ENCODE measurements at places on chromosomes 6 and 20.

DNA sequence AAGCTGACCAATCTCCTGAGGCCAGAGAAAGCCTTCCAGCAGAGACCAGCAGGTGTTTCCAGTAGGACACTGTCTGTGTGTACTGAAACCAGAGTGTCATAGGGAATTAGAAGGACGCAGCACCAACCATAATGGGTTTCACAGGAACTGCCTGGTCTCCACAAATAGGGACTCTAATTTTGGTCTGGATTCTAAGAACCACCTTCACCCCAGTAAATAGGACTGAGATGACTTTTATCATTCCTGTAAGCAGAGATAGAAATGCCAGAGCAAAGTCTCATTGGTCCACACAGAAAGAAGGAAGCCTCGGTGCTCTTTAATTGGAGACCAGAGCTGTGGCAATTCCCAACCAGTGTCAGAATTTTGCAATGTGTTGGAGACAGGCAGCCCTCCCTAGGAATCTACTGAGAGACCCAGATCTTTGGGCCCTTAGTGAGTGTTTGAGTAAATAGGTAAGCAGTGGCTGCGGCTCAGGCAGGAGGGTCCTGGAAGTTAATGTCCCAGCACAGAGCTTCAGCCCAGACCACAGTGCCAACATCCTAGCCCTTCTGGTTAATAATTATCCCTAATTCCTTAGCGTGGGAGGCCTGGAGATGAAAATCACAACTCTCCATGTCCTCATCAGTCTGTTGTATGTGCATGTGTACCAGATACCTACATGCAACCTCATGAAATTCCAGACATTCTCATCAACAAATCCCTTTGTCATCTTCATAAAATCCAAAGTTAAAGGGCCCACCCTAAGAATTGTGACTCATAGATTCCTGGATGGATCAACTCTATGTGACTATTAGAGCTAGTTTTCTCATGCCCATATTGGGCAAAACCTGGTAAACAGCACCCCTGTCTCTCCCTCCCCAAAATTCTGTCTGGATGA is 81.2 kb downstream of the UNC5CL start:
- peak; percentile 8 for DNase-seq

GRCh38 chr6:154139892-154140291 is 100.9 kb downstream of the OPRM1 start:
- DNase-seq: no peak

- DNase-seq: no peak
Measured at GRCh38 chr6:100203400-100203799, 209.4 kb upstream of the MCHR2 start.

DNA sequence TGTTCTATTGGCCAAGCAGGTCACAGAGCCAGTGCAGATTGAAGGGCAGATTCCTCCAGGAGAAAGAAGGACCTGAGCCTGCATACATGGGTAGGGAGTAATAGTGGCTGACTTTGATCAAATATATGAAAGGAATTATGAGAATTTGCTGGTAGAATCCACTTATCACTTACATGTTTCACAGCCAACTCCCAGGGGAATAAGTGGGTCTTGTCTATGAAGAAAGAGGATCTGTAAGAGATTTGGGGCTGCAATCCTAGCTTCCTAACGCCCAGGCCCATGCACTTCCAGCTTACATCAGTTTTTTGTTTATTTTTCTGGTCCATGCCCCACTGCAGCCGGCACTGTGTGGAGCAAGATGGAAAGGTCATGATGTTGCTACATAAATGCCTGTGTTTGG is 107.9 kb upstream of the SYNDIG1 start:
- DNase-seq: no peak

DNA sequence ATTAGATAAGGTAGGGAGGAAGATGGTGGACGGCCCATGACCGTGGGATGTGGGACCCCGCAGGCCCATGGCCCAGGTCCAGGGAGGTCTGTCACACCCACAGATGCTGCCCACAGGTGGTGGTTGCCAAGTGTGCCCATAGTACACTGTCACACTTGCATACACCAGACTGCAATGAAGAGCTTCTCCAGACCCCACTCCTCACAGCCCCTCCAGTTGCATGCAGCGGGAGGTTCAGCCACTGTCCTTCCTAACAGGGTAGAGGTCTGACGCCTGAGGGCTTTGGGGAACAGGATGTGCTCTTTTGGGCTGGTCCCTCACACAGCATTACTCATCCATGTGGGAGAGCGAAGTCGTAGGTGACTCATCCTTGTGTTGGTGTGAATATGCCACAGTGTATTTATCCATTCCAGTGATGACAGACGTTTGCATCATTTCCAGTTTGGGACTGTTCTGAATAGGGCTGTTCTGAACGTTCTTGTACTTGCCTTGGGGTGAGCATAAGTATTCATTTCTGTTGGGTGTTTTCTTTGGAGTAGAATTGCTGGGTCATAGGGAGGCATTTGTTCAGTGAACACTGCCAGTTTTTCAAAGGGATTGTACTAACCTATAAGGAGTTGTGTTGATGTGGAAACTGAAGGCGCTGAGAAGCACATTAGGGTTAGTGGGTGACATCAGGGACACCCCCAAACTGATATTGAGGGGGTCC is 10.1 kb upstream of the PYGB start:
- peak; percentile 92 for DNase-seq

- DNase-seq: peak; percentile 31
Measured at GRCh38 chr20:17610566-17611289, 40.9 kb downstream of the DSTN start.

- DNase-seq: no peak
Measured at GRCh38 chr20:51206032-51206662, 183.2 kb upstream of the KCNG1 start.

DNA sequence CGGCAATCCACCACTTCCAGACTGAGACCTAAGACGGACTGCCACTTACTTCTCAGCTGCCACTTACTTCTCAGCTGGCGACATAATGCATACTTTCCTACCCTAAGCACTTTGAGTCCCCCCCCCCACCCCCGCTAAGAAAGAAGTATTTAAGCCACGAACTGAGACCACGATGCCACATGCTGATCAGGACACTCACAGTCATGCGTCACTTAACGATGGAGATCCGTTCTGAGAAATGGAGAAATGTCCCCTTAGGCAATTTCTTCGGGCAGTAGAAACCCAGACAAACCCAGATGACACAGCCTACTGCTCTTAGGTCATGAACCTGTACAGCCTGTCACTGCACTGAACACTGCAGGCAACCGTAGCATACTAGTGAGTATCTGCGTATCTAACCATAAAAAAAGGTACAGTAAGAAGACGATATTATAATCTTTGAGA is 690 bp downstream of the IFNGR1 start:
- DNase-seq: peak; percentile 59

- no peak for DNase-seq
Measured at GRCh38 chr20:58512808-58513552, 2.2 kb downstream of the APCDD1L start.

DNA sequence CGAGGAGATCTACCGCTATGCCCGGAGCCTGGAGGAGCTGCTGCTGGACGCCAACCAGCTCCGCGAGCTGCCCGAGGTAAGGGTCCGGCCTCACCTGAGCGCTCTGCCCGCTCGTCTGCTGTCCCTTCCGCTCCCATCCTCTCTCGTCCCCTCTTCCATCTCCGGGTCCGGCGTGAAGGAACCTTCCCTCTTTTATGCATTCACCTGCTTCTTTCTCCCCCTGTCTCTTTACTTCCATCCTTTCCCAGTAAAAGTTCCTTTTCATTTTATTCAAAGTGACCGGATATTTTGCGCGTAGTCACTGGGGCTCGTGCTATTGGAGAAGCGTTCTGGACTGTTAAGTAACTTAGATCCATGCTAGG is 516 bp downstream of the LRRC1 start:
- DNase-seq: no peak

DNA sequence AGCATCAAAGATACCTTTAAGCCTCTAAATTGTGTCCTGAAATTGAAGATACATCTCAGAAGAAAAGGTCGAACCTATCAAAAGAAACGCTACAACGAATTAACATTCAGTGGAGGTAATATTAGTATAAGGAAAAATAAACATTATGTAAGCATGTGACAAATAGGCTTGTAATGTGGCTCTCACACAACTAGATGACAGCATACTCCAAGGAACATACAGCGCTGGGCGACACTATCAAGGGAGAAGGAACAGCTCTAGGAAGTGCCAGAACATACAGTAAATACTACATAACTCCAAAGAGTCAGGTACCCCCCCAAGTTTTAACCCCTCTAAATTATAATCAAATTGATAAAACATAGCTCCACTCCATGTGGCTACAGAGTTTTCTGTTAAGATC is 103.5 kb downstream of the LAMP5 start:
- DNase-seq: no peak

DNA sequence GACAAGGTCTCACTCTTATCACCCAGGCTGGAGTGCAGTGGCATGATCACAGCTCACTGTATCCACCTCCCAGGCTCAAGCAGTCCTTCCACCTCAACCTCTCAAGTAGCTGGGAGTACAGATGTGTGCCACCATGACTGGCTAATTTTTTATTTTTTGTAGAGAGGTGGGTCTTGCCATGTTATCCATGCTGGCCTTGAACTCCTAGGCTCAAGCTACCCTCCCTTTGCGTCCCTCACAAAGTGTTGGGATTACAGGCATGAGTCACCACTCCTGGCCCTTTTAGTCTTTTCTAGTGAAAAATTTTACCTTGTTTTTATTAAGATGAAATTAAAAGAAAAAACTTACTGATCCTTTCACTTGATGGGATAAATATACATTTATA is 17.2 kb downstream of the CDC5L start:
- no peak for DNase-seq

GRCh38 chr20:18020931-18021330 is 36.8 kb downstream of the OVOL2 start:
- no peak for DNase-seq

GRCh38 chr20:58366866-58367265 is 22.2 kb upstream of the VAPB start:
- no peak for DNase-seq

- DNase-seq: no peak
Measured at GRCh38 chr20:19073584-19074218, 138.7 kb upstream of the SLC24A3 start.

GRCh38 chr6:127497410-127497809 is 21.7 kb downstream of the MTCL3 start:
- no peak for DNase-seq

DNA sequence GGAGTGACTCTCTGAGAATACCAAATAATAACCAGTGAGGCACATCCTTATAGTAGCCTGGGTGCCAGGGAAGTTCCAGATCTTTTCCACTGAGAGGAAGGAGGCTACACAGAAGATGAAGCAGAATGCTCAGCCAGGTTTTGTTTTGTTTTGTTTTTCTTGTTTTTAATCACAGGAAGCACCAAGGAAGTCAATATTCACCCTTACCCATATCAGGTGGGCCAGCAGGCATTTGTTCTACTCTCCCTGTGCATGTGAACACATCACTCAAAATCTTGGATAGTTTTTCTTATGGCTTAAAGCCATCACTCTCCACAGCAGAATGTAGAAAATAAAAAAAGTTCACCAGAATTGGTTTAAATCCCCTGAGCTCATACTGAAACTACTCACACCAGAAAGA is 10.5 kb downstream of the SLC17A1 start:
- no peak for DNase-seq

GRCh38 chr6:137659871-137660270 is 165.7 kb upstream of the OLIG3 start:
- no peak for DNase-seq

DNA sequence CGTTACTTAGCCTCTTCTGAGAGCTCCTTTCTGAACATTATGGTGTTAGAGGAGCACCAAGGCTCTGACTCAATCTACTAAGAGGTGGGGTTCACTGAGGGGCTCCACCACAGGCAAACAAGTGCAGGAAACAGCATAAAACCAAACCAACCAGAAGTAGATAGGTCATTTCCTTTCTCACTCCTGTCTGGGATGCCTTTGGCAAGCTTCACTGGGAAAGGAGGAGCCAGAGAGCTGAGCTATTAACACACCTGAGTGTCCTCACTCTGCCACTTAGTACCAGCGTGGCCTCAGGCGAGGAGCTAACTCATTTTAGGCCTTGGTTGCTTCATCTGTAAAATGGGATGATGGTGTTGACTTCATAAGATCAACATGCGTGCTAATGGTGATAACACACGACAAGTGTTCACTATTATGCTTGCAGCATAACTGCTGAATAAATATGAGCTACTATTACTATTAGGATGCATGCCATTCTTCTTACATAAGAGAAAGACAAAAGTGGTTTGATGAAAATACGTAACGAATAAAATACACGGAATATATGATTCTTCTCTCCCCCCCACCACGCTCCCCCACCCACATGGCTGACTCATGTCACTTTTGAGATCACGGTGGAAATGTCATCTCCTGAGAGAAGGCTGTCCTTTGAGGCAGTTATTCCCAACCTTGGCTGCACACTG is 185.4 kb downstream of the BCAS1 start:
- DNase-seq: no peak

DNA sequence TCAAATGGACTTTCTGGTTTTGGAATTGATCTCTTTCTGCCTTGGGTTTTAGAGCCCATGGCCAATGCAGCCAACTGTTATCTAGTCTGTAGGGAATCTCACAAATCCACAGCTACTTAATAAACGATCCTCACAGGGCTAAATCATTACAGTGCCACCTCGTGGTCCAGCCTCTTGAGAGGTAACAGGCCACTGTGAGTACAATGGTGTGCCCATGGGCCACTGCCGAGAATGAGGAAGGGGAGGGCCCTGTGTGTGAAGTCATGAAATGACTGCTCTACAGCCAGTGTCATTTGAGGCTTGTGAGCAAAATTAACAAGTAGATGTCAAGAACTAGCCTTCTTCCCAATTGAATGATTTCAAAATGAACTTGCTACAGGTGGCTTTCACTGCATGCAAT is 54.3 kb upstream of the GMPR start:
- peak; percentile 47 for DNase-seq

DNA sequence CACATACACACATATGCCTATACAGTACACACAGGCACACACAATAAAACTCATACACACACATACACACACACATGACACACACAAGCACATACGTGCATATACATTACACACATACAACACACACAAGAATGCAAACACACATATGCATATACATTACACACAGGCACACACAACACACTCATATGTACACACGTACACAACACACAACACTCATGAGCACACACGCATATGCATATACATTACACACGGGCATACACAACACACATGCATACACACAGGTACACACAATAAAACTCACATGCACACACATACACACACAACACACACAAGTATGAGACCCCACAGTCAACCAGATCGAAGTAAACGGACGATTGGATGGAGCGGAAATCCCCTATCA is 238.2 kb downstream of the ERMARD start:
- no peak for DNase-seq

GRCh38 chr6:88298066-88298845 is 132.1 kb upstream of the CNR1 start:
- no peak for DNase-seq

DNA sequence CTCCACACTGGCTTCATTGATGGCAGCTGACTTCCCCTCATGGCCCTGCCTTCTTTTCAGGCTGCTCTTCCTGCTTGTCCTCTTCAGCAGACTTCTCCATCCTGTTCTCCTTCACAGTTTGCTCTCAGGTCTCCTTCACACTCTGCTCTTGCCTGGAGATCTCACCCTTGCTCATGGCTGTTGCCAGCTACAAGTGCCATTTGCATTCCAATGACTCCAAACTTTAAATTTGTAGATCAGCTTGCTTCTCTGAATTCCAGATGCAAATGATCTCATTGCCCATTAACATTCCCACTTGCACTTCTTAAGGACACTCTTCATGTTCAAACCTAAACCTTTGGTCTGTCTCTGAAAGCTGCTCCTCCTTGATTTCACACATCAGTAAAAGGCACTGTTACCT is 343.0 kb downstream of the QKI start:
- no peak for DNase-seq

GRCh38 chr20:15930311-15931305 is 642.6 kb downstream of the KIF16B start:
- peak; percentile 54 for DNase-seq

- no peak for DNase-seq
Measured at GRCh38 chr6:132788658-132789395, 9.6 kb downstream of the SLC18B1 start.
